ENCODE measurements at places on chromosomes 16 and 17. TPM values are rescaled to one million over a fixed set of nuclear protein-coding genes. Genes with fewer than 3 reads are reported as not detected.

The CNGB1 gene
- total RNA-seq = not detected

The TPPP3 gene
- total RNA-seq = 3.6 TPM

The ZSCAN32 gene
- total RNA-seq = 10.9 TPM

The PAGR1 gene
- total RNA-seq = 40.5 TPM

The SDR42E1 gene
- total RNA-seq = 11.7 TPM

The CREBBP gene
- total RNA-seq = 69.5 TPM

GRCh38 chr16:55615071-55615470 lies 40.7 kb upstream of the SLC6A2 start:
- no peak for DNase-seq

DNA sequence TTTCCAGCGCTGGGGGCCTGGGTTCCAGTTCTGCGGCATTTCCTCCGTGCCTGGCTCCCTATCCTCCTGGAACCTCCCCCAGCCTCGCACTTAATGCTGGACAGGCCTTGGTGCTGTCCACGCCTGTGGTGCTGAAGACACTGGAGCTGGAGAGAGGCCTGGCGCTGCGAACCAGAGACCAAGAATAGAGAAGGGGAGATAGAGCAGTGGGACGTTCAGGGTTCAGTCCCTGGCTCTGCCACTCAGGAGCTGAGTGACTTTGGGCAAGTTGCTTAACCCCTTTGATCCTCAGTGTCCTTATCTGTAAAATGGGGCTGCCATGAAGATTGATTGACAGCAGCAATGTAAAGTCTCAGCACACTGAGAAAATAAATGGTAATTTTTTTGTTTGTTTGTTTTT lies 11.9 kb downstream of the SBK1 start:
- no peak for DNase-seq

DNA sequence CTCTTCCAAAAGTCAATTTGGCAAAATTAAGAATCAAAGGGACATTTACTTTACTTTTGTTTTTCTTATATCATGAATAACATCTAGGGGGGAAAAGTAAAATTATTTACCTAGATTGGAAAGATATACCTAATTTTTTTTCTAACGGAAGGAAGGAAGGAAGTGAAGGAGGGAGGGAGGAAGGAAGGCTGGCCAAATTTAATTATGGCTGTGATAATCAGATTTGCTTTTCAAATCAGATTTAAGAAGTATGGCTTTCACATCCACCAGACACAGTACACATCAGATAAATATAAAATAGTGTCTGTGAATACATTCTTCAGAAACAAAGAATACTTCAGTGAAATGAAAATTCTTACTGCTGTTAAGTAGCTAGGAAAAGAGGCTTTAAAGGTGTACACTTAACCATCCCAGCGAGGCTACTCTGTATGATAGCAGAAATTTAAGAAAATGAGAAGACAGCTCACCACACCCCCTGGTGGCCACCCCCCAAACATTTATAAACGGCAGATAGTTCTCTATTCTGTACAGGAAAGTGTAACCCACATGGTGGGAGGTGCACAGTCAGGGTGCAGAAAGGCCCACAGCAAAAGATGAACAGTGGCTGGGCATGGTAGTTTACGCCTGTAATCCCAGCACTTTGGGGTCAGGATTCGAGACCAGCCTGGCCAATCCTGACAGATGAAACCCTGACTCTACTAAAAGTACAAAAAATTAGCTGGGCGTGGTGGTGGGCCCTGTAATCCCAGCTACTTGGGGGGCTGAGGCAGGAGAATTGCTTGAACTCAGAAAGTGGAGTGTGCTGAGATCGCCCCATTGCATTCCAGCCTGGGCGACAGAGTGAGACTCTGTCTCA lies 150.8 kb downstream of the SSH2 start:
- DNase-seq = peak; percentile 57

DNA sequence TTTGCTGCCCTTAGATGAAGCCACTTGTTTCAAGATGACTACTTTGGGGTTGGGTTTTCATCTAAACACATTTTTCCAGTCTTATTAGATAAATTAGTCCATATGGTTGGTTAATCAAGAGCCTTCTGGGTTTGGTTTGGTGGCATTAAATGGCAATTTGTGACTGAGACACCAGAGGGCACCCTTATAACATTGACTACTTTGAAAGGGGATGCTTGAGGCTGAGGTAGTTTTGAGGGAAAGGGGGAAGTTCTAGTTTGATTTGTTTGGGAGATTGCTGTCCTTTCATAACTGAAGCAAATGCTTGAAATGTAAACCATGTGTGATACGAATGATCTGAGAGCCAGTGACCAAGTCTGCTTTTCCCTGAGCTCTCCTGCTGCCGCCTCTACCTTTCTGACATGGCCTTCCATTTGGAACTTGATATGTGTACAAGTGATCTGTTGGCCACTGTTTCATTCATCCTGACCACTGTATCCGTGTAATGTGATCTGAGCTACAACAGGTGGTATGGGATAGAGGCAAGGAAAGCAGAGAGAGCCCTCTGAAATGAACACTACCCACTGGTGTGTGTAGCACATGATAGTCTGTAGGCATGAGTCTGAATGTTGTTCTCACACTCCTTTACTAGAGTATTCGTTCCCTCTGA lies 5.8 kb upstream of the RARA start:
- DNase-seq = no peak

DNA sequence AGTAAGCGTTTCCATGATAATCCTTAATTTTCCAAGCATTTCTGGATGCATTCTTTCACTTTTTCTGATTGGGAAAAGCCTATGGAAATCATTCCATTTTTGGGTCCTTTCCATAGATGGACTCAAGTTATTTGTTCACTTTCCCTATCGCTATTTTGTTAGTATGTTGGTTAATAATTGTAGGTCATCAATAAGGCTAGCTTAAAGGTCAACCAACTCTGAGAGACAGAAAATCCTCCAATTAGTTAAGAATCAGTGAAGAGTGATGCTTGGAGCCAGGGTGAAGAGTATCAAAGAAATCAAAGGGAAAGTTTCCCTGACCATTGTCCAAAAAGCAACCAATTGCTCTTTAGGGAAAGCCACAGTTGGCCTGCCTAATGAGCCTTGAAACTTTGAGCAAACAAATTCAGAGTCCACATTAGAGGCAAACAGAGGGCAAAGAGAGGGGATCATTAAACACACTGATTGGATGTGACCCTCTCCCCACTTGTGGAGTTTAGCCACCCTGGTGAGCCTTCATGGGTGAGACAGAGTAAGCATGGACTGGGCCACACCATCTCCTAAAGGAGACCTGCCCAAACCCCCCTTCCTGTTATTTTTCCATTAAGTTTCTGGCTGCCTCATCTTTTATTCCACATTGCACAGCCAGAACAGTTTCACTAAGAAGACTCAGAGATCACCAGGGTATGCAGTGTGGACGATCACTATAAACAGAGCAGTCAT lies 133.4 kb upstream of the DYNLRB2 start:
- DNase-seq = no peak

DNA sequence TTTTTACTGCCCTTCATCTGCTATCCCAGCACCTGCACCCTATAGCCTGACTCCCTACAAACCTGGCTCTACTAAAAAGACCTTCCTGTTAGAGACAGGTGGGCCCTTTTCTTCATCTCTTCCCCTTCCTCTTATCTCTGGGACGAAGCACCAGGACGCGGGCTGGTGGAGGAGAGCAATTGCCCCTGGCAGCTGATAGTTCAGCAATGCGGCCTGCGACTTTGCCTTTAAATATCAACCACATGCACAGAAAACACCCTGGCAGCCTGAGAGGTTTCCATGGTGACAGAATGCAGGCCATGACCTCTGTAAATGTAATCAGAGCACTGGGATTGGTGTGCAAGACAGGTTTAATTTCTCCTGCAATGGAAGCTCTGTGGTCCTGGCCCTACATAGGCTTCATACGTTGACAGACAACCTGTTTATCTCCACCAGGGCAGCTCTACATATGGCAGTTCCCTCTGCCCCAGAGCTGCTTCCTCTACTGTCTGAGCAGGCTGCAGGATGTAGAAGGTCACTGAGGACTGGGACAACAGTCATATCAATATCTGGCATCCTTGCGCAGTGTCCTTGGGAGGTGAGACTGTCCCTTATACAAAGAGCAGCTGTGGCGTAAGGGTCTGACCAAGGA lies 10.0 kb upstream of the SKAP1 start:
- no peak for DNase-seq

DNA sequence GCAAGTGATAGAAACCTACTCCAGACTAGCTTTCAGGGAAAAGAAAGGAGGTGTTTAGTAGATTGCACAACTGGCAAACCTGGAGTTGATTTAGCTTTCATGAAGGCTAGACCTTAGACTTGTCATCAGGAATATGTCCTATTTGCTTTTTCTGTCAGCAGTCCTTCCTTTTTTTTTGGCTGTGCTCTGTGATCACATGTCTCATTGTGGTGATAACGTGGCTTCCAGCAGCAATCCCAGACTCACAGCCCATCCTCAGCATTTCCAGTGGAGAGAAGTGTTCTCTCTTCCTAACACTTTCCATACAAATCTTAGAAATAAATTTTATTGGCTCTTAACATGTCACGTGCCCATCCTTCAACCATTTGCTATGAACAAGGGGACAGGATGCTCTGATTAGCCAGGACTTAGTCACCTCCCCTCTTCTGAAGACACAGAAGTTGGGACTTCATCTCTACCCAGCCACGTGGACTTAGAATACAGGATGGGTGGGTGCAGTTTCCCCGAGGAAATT lies 74.7 kb downstream of the CDH13 start:
- DNase-seq = no peak

GRCh38 chr16:83744441-83744981 lies 63.3 kb upstream of the HSBP1 start:
- DNase-seq = no peak

GRCh38 chr17:44007346-44008204 lies 3.2 kb downstream of the NAGS start:
- DNase-seq = no peak

- no peak for DNase-seq
Measured at GRCh38 chr17:35793257-35793656, 2.2 kb downstream of the MMP28 start.

Data from breast epithelium (tissue), 4 donors.